NCI-H1930 (cell line): ENCODE measurements at places on chromosomes 5 and 9.

- no peak for DNase-seq
These were observed 82.1 kb upstream of the PITX1 start for GRCh38 chr5:135116160-135116561.

GRCh38 chr9:84556556-84556955, 113.0 kb upstream of the NTRK2 start:
- DNase-seq: no peak

- no peak for DNase-seq
These were observed 5.0 kb downstream of the ENTPD8 start for GRCh38 chr9:137435980-137436760.

DNA sequence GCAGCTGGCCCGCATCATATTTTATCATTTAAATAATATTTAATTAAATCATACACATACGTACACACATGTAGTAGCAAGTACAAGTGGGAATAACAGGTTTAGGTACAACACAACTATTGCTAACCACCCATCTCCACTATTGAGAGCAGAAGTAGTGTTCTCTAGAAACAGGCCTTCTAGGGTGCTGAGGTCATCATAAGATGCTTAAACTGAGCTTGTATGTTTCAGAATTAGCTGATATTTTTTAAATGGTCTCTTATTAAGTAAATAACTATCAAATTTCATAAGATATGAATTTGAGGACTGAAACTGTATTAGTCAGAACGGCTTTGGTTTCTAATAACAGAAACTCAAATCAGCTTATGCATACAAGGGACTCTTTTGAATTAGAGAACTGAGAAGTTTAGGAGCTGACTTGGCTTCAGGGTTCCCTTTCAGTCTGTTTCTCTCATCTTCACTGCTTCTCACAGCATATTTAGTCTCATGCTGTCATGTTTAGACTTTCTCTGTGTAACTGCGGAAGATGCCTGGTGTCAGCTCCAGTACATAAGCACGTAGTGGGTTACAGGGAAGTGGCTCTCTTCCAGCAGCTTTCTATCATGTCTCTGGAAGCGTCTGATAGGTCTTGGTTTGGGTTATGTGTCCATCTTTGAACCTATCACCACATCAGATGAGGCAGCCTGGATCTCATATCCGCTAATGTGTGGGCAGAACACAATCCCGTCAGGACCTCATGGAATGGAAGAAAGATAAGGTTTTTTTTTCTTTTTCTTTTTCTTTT, 25.0 kb upstream of the OCLN start:
- DNase-seq: no peak

- no peak for DNase-seq
These were observed 28.8 kb downstream of the MLLT3 start for GRCh38 chr9:20593537-20593936.

- DNase-seq: no peak
These were observed 189.2 kb downstream of the MAN2A1 start for GRCh38 chr5:109878887-109879286.

- DNase-seq: no peak
These were observed 64.5 kb downstream of the EPB41L4B start for GRCh38 chr9:109256336-109256735.

- no peak for DNase-seq
These were observed 130.3 kb downstream of the CDC42SE2 start for GRCh38 chr5:131394128-131394527.

- no peak for DNase-seq
These were observed 21.7 kb upstream of the ADAM19 start for GRCh38 chr5:157597277-157597676.

GRCh38 chr5:158998793-158999325, 100.9 kb downstream of the EBF1 start:
- DNase-seq: no peak

DNA sequence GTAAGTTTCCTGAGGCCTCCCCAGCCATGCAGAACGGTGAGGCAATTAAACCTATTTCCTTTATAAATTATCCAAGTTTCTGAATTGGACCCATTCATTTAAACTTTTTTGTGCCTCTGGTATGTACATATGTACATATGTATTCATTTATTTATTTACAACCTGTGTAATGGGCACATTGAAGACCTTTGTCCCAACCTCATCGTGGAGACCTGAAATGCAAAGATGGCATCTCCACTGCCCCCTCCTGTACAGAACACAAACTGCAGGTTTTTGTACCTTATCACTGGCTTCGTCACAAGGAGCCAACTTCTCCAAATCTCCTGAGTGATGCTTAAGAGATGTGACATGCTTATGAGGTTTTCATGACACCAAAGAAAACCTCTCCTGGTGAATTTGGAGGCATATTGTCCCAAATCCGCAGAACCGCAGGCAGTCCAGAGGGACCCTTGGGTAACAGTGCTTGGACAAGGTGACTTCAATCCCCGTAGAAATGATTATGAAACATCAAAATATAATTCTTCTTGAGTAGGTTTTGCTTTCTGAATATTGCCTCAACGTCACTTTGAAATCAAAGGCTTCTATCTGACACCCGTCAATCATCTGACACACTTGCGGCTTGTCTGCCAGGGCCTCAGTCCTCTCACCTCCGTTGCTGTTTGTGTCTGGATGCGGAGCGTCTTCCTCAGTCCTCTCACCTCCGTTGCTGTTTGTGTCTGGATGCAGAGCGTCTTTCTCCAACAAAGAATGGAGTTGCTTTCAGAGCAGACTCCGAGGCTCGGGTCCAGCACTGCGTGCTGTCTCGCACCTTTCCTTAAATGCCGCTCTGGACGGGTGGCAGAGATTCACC, 135.0 kb upstream of the IRX4 start:
- peak; percentile 23 for DNase-seq

GRCh38 chr5:41600731-41601130, 90.3 kb upstream of the PLCXD3 start:
- no peak for DNase-seq

GRCh38 chr5:31120642-31120948, 72.9 kb upstream of the CDH6 start:
- no peak for DNase-seq

DNA sequence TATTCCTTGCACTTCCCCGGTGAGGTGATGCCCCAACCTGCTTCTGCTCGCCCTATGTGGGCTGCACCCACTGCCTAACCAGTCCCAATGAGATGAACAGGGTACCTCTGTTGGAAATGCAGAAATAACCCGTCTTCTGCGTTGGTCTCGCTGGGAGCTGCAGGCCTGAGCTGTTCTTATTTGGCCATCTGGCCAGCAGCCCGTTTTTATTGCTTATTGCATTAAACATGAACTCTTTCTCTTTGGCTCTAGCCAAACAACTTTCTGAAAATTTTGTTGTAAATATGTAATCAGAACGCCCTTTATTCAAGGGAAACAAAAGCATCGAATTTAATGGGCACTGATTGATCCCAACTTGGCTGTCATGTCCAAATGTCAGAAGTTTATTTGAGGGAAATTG, 124.7 kb upstream of the FTMT start:
- DNase-seq: no peak

DNA sequence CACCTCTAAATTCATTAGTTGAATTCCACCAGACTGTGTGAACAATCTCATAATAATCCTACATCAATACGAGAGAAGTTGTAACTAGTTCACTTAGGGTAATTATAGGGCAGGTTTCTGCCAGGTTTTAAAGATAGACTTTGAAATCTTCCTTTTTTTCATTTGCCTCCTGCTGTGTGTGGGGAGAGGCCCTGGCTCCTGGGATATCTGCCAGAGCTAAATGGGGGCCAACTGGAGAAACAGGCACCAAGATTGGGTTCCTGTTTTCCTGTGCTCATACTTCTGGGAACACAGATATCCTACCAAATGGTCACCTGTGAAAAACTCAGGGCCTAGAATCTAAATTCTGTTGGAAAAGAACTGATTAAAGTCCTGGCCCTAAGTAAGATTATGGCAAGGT, 42.3 kb downstream of the SH3RF2 start:
- DNase-seq: no peak

DNA sequence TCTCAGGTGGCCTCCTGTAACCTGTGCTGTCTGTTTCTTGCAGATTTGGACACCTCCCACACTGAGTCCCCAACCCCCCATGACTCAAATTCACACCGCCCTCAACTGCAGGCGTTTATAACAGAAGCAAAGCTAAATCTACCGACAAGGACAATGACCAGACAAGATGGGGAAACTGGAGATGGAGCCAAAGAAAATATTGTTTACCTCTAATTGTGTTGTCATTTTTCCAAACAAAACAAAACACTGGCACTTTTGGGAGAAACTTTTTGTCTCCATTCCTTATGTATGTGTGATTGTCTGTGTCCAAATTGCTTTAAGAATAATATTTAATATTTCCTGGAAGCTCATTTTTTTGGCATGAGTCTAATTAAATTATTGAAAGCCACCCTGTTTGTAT, 314.8 kb downstream of the ARHGEF28 start:
- no peak for DNase-seq

- DNase-seq: no peak
These were observed 272.2 kb upstream of the PRDM9 start for GRCh38 chr5:23235246-23235645.

GRCh38 chr5:111735583-111736270, 21.3 kb downstream of the NREP start:
- no peak for DNase-seq

- DNase-seq: no peak
These were observed 9.3 kb downstream of the SLC46A2 start for GRCh38 chr9:112881331-112881730.

- peak; percentile 23 for DNase-seq
These were observed 24.7 kb downstream of the WWC1 start for GRCh38 chr5:168316139-168316578.

- no peak for DNase-seq
These were observed 29.8 kb downstream of the CXXC5 start for GRCh38 chr5:139677736-139678613.

DNA sequence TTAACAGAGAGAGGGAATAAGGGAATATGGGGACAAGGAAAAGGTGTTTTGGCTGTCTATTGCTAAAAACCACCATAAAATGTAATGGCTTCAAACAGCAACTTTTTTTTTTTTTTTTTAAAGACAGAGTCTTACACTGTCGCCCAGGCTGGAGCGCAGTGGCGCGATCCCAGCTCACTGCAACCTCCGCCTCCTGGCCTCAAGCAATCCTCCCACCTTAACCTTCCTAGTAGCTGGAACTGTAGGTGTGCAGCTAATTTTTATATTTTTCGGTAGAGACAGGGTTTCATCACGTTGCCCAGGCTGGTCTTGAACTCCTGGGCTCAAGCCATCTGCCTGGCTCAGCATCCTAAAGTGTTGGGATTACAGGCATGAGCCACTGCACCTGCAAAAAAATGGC, 4.3 kb upstream of the SPATA24 start:
- no peak for DNase-seq

DNA sequence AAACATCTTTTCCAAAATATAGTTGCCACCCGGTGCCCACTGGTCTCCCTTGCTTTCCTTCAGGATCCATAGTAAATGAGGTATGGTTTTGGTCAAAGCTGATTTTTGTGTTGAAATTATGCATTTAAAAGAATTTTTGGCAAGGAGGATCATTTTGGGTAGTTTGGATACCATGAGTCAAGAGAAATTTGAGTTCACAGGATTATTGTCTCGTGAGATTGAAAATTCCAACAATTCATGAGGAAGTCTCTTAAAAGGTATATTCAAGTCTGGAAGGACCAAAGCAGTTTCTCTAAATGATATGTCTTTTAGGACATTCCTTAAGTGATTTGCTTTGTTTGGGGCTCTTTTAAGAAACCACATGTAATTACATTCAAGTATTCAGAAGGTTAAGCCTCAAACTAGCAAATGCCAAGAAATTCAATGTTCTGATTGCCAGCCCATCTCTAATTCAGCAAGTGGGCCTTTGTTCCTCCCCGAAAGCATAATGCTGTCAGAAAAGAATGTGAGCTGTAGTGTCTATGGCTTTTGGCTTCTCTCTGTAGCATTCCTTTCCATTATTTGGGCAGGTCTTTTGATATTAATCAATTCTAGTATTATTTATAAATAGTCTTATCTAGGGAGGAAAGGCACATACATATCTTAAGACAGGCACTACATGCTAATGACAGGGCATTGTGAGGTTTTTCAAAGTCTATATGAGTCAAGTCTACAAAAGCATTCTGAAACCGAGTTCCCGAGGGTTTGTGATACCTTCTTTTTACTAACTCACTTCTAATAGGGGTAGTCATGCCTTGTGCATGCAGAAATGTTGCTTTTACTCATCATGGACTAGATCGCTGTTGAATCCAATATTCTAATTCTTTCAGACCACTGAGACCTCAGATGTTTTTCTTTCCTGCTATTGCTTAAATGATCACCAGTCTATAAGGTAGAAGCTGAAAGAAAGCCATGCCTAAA, 453.9 kb downstream of the ENC1 start:
- no peak for DNase-seq

- DNase-seq: no peak
These were observed 2144.3 kb upstream of the C9orf72 start for GRCh38 chr9:29717631-29718030.

DNA sequence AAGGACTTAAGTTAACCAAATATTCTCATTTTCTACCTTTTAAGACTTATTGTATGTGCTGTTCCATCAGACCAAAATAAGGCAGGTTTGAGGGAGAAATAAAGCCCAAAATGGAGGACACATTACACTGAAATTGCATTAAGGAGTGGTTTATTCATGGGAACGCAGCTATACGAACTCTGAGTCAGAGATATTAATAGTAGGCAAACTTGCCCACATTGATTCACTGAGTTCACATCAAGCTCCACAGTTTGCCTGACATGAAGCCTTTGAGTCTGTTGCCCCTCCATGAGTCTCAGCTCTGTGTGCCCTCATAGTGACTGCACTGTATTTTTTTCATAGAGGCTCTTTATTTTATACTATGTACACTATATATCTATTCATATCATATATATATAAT, 135.0 kb upstream of the SNX2 start:
- no peak for DNase-seq

GRCh38 chr9:127237801-127238200, 26.8 kb upstream of the GARNL3 start:
- DNase-seq: no peak

DNA sequence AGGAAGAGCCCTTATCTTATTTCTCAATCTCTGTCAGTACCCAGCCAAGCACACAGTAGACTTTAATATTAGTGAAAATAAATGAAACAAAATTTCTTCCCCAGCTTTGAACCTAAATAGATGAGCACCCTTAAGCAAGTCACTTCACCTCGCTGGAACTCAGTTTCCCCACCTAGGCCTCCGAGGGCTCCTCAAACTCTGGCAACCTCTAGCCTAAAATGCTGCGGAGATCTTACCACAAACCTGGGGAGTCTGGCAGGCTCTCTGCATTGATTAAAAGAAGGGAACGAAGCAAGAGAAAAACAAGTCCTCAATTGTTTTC, 326 bp downstream of the RIGI start:
- no peak for DNase-seq

- DNase-seq: no peak
These were observed 254.4 kb downstream of the FAM114A2 start for GRCh38 chr5:153784277-153784676.

- no peak for DNase-seq
These were observed 271.1 kb upstream of the RPS23 start for GRCh38 chr5:82549263-82549662.

DNA sequence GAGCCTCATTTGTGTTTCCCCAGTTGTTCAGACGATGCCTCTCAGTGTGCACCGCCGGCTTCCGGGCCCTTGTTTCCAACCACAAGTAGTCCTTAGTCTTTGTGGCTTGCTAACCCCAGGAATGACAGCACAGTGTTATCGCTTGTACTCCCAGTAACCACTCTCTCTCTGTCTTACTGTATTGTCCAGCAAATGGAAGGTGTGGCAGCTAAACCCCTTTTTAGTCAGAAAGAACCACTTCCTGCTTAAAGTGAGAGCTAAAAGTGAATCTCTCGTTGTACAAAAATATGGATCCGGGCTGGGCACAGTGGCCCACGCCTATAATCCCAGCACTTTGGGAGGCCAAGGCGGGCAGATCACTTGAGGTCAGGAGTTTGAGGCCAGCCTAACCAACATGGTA, 61.3 kb downstream of the ENC1 start:
- DNase-seq: no peak

- no peak for DNase-seq
These were observed 28.5 kb downstream of the NFIL3 start for GRCh38 chr9:91395106-91395552.
